ENCODE measurements at places on chromosomes 11 and 22.

DNA sequence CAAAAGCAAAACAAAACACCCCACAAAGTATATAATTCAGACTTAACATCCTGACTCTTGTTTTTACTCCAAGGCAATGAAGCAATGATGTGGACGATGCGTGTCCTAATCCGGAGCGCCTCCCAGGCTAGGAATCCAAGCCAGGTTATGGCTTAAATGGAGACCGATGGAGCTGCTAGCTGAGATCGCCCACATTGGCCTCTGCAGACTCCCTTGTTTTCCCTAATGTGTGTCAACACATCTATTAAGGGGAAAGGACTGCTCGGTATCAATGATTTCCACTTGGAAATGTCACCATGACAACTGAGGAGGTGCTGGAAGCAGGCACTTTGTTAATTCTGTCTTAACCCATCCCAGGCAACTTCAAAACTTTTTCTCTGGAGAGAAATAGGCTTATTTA lies 311.7 kb downstream of the TBC1D22A start:
- no peak for DNase-seq

- DNase-seq = no peak
Observed at GRCh38 chr22:43845981-43846380, 16.3 kb downstream of the SULT4A1 start.

- DNase-seq = no peak
Observed at GRCh38 chr11:114167355-114167754, 107.8 kb downstream of the ZBTB16 start.

DNA sequence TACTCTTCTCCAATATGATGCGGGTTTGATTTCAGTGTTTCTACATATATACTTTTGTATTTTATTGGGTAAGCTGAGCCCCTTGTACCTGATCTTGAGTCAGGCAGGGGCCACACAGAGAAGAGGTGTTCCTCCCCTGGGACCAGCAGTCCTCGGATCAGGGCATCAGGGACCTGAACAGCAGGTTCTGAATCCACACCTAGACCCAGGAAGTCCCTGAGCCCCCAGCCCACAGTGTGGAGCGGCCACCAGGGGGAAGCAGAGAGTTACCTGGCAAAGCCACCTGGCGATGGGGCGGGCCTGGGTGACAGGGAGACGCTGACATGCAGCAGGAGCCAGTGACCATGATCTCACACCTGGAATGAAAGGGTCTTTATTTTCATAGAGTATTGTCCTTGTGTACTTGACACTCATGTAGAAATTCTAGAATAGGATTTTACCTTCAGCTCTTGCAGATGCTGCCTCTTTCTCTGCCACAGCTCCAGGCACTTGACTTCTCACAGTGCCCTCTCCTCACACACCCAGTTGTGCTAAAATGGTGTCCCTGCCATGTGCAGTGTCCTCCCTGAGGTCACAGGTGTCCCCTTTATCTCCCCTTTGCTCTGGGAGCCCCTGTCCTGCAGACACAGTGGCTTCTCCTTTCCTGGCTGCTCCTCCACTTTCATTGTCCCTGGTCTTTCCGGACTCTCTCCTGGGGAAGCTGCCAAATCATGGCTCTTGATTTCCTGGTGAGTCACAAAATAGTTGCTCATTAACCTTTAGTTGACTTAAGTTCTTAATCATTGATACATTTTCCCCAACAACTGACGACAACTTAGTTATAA lies 48.5 kb downstream of the GGTLC2 start:
- DNase-seq = peak; percentile 58

GRCh38 chr11:110614031-110614430 lies 98.2 kb downstream of the ARHGAP20 start:
- no peak for DNase-seq
